Activated CD4-positive, alpha-beta T cell treated with anti-CD3 and anti-CD28 coated beads, Interleukin-2, amount 10 ng/mL, durations not matched to agents 24 days and 14 days (primary cell): ENCODE measurements at places on chromosomes 2 and 18. TPM values are rescaled to one million over a fixed set of nuclear protein-coding genes. Genes with fewer than 3 reads are reported as not detected.

GRCh38 chr2:192544371-192544955 lies 349.7 kb upstream of the TMEFF2 start:
- no peak for DNase-seq

DNA sequence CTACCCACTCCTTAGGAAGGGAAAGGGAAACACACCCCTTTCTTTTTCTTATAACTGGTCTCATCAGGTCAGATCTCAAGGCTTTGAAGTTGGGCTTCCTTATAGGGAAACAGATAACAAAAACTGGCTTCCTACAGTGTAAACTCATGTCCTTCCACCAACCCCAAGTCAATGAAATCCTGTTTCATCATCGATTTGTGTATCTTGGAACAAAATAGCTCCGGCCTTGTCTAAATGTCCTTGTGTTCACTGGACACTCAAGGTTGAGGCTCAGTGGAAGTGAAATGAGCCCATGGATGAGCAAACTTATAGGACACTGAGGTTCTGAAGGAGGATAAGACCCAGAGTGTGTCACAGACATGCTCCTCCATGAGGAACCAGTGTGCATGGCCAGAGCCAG lies 156.1 kb upstream of the REV1 start:
- DNase-seq: no peak

GPR45 gene
- not detected in 2 replicates for total RNA-seq

DNA sequence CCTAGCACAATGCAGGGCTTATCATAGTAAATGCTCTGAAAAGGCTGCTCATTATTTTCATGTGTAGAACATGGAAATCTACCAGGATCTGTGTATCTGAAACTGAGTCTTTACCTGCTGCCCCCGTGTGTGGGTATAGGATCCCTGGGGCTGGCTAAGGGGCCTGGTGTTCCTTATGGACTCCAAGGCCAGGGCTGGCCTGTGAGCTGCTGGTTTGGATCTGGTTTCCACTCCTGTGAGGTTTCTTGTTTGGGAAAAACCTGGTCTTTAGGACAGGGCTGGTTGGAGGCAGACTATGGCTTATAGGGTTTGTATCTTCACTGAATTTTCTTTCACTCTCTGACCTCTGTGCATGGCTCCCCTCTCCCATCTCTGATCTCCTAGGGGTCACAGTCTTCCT lies 80.8 kb downstream of the DYSF start:
- DNase-seq: no peak

DNA sequence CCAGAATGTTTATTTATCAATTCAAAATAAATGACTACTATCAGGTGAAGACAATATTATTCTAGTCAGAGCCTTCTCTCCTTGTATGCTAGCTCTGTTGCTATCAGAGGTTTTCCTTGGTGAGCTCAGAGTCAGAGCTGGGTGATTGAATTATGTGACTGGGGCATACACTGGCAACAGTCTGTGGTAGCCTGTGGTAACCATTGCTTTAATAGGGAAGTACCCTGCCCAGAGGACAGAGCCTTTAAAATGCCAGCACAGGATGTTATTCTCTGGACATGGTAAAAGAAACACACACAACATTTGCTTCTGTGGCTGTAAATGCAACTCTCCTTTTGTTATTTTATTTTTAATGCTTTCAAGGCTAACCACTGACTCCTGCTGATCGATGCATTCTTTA lies 124.7 kb downstream of the PPP1R1C start:
- DNase-seq: no peak

DNA sequence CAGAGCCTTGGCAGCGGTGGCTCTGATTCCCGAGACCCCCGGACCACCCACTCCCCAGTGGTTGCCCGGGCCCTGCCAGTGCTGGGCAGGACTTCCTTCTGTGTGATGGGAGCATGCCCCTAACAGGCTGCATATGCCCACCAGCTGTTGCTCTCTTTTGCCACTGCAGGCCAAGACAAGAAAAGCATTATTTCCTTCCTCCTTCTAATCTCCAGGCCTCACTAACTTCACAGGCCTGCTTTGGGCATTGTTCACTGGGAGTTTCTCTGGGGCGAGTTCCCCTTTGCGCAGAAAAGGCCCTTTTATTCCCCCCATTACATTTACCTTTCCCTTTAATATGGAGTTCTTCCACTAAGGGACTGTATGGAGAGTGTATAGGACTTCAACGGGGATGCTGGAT lies 249.1 kb upstream of the SIX2 start:
- no peak for DNase-seq

- DNase-seq: no peak
These were observed 408.1 kb downstream of the THSD7B start for GRCh38 chr2:137173463-137173862.

GRCh38 chr2:185567940-185568339 lies 170.7 kb upstream of the FSIP2 start:
- no peak for DNase-seq

GRCh38 chr2:74066491-74067203 lies 81.1 kb downstream of the BOLA3 start:
- DNase-seq: no peak

GRCh38 chr2:69917852-69918251 lies 2.9 kb downstream of the MXD1 start:
- DNase-seq: peak; percentile 52

DNA sequence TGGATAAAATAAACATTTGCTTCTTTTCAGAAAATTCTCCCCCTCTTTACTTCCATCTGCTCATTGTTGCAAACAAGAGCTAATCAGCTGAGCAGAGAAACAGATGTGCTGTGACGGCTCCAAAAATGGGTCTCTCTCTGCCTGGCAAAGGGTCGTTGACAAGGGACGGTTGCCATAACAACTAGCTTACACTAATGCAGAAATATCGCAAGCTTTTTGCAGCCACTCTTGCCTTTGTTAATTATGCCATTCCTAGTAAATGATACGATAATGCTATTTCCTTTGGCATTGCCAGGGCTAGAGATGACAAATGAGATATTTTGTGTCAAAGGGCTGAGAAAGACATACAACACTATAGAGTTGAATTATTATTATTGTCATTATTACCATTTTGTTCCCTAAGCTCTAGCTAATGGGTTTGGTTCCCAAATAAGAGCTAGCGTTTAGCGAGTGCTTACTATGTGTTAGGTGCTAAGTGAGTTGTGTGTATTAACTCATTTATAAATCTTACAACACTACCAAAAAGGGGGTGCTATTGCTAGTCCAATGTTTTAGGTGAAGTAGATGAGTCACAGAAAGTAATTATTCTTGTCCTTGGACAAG lies 46.8 kb downstream of the MYO3B start:
- DNase-seq: no peak

- no peak for DNase-seq
These were observed 28.9 kb downstream of the MRO start for GRCh38 chr18:50790948-50791347.
